ENCODE measurements at places on chromosomes 1 and 21.

DNA sequence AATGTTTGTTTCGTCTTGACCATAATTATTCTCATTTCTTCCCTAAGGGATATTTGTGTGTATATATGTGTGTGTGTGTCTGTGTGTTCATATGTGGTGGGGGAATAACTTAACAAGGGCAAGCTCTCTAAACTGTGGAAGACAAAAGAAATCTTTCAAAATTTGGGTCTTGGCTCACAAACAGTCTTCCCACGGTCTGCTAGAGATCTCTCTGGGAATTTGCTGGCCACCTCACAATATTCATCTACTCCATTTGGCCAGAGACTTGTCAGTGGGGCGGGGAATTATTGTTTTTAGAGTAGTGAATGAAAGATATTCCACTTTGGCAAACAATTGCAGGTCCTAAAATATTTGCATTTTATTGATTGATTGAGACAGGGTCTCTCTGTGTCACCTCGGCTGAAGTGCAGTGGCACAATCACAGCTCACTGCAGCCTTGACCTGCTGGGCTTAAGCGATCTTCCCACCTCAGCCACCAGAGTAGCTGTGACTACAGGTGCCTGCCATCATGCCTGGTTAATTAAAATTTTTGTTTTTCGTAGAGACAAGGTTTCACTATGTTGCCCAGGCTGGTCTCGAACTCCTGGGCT, 8.0 kb upstream of the EIF2B3 start:
- no peak for DNase-seq

DNA sequence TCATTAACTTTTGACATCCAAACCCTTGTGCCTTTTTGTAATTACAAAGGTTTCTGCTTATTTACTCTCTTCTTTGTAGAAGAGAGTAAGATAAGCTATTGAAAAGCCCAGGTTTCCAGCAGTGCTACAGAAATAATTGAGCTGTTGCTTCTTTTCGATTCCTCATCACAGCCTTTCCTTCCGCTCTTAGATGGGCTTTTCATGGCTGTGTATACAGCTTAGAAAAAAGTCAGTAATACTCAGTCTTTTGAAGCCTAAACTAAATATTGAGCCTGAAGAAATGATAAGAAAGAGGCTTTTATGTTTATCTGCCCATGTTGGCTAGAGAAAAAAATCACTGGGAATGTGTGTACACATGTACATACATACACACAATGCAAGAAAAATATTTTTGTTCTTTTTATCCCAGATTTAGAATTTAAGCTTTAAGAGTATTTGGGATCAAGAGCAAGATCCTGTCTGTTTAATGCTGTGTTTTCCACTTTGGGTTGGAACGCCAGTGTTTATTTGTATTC, 172.4 kb downstream of the VPS13D start:
- no peak for DNase-seq

DNA sequence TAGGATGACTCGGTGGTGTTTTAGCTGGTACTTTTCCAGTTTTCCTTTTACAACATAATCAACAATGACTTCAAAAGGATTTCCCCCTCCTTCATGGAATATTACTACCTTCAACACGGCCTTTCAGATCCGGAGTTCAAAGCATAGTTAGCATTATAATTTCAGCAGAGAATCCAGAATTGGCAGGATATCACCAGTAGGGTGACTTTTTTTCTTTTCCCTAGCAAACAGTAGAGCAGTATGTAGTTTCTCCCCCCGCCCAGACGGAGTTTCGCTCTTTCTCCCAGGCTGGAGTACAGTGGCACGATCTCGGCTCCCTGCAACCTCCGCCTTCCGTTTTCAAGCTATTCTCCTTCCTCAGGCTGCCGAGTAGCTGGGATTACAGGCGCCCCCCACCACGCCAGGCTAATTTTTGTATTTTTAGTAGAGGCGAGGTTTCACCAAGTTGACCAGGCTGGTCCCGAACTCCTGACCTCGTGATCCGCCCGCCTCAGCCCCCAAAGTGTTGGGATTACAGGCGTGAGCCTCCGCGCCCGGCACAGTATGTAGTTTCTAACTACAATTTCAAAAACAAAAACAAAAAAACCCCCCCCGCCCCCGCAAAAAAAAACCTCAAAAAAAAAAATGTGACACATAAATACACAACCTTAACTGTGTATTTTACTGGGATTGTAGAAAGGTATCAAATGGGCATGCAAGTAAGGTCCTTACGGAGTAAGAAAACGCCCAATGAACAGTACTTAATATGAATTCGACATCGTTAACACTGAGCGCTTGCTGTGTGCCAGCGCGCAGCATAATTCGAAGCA, 1.5 kb upstream of the COX20 start:
- DNase-seq: peak; percentile 69

DNA sequence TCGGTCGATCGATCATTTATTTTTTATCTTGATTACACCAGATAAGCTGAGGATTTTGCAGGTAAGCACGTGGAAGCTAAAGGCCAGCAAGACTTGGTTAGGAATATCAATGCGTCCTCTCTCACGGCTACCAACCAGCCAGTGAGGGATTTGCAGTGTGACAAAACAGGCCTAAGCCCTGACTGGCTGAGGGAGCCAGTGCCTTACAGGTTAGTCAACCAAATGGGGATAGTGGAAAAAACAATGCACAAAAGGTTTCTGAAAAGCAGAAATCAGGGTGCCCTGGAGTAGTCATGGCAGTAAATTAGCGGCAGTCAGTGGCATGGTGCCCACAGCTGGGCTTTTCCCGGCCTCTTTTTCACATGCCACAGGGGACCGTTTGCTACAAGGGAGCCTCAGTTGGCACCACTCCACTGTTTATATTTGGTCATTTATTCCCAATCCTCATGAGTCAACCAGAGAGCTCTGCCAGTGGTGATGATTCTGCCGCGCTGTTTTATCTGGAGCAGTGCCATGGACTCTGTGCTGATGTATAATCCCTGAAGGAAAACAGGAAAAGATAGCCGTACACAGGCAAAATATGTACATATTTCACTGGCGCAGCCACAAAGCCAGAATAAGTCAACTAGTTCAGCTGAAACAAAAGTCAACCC, 167.6 kb downstream of the RHOU start:
- DNase-seq: peak; percentile 92

- DNase-seq: no peak
Observed at GRCh38 chr1:33577663-33578062, 105.2 kb downstream of the ZSCAN20 start.

DNA sequence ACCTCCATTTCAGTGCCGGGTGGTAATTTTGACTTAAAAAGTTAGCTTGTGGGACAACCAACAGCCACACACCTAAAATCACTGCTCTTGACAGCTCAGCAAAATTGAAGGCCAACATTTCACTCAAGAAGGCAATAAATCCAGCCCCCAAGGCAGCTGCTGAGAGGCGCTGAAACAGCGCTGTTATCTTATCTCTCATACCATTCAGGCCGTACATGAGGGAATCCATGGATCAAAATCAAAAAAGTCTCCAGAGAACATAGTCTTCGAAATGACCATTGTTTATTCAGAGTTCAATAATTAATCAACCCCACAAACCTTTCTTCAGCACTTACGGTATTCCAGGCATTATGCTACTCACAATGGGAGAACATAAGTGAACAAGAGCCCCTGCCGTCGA, 38.5 kb downstream of the ZBTB18 start:
- DNase-seq: no peak

DNA sequence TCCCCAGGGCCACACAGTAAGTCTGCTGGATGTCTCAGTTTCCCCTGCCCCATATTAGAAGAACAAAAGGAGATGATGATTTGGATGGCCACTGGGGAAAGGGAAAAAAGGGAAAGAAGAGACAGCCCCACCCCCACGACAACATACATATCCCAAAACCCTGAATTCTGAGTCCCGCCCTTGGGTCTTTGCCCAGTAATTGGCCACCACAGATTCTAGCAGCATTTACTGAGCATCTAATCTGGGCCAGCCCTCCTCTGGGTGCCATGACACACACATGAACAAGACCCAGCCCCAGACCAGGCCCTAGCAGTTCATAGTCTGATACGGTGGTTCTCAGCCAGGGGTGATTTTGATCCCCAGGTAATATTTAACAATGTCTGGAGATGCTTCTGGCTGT, 5.2 kb upstream of the TTC4 start:
- DNase-seq: no peak

- DNase-seq: no peak
Observed at GRCh38 chr1:164635059-164635802, 76.2 kb downstream of the PBX1 start.

GRCh38 chr1:71307451-71307850, 226.6 kb upstream of the ZRANB2 start:
- peak; percentile 24 for DNase-seq

GRCh38 chr1:45685308-45686014, 872 bp downstream of the GPBP1L1 start:
- peak; percentile 32 for DNase-seq

- DNase-seq: no peak
Observed at GRCh38 chr1:198493329-198493728, 47.2 kb downstream of the ATP6V1G3 start.

DNA sequence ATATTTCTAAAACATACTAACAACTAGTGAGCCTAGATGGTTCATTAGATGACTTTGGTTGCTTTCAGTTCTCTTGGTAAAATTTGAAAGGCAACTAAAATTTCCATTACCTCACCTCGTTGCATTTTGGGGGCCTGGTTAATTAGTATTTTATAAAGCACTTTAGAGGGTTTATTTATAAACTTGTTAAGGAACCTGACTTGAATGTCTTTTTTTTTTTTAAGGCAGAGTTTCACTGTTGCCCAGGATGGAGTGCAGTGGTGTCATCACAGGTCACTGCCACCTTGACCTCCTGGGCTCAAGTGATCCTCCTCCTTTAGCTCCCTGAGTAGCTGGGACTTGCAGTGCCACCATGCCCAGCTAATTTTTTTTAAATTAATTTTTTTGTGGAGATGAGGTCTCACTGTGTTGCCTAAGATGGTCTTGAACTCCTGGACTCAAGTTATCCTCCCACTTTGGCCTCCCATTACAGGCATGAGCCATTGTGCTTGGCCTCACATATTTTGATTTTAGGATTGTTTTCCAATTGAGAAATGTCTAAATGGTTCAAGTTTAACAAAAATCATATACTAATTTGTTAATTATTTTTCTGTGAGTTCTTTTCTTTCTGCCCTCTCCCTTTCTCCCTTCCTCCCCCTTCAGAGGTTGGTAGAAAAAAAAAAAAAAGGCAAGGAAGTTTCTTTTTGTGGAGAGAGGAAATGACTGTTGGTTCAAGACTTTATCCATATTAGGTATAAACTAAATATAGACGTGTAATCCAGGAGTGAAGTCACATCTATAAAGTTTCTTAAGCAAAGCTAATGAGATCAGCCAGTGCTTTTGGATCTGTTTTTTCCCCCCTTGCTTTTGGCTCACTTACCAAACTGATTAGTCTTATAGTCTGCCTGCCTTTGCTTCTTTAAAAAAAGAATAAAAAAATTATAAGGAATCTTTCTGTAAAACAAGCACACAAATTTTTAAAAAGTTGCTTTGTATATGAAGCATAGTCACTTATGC, 24.7 kb downstream of the CLIC4 start:
- DNase-seq: peak; percentile 84

- DNase-seq: peak; percentile 7
Observed at GRCh38 chr1:235127732-235128455, 743 bp downstream of the TOMM20 start.

GRCh38 chr1:150484431-150484830, 2.8 kb upstream of the TARS2 start:
- peak; percentile 80 for DNase-seq

DNA sequence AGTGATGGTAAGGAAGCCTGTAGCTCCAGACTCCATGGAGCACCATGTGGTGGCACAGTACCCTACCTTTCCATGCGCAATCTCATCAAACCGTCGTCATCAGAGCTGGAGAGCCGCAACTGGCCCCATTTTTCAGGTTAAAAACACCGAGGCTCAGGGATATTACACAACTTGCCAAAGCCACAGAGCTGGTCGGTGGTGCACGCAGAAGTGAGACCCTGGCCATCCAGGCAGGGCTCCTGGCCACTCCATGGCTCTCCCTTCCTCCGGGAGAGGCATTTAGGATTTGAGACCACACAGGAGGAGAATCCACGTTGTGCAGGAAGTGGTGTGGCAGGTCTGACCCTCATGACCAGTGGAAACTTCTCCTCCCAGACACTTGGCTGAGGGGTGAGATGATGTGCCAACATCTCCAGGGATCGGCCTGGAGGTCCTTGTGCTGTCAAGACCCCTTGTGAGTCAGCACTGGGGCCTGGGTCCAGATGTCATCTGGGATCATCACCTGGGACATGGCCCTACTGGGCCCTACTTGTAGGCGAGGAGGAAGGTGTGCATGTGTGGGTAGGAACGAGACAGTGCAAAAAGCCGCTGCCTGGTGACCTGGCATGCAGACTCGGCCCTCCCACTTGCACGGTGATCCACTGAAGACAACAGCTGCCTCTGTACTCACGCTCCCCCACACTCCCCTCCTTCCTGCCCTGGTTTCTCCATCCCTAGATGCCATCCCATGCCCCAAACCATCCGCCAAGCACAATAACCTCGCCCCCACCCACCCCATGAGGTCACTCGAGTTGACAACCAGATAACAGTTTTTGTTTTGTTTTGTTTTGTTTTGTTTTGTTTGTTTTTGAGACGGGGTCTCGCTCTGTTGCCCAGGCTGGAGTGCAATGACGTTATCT, 10.4 kb downstream of the TFF3 start:
- no peak for DNase-seq

- no peak for DNase-seq
Observed at GRCh38 chr1:230857077-230857476, 11.2 kb downstream of the C1orf198 start.

- peak; percentile 71 for DNase-seq
Observed at GRCh38 chr1:40096977-40097782, at the start of gene PPT1. Gene PPT1, minus strand, starts transcription at chr1:40097252. Its CDS starts 14 bp downstream, at chr1:40097238.
